ENCODE measurements at places on chromosomes 3 and 15.

GRCh38 chr15:90191794-90192509 lies 9.2 kb upstream of the SEMA4B start:
- peak; percentile 91 for DNase-seq

- no peak for DNase-seq
Measured at GRCh38 chr3:40780925-40781406, 256.2 kb downstream of the ZNF621 start.

DNA sequence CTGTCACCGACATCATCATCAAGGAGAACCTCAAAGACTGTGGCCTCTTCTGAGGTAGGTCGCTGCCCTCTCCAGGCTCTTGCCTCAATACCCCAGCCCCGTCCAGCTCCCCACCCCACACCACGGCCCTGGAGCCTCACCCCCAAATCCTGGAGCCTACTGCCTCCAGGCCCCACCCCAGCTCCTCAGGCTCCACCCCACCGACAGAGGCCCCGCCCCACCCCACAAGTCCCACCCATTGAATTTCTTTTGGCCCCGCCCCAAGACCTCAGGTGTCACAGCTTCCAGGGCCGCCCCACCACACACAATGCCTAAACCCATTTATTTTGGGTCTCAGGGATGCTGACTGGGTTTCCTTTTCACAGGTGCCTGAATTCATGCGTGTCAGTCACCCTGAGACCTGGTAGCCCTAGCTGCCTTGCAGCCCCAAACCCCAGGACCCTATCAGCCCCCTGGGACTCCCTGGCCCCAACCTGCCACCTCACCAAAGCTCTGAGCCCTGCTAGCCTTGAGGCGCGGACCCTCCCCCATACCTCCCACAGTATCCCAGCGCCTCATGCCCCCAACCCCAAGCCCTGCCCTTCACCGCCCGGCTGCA lies 3.6 kb downstream of the GNAT1 start:
- DNase-seq = no peak

DNA sequence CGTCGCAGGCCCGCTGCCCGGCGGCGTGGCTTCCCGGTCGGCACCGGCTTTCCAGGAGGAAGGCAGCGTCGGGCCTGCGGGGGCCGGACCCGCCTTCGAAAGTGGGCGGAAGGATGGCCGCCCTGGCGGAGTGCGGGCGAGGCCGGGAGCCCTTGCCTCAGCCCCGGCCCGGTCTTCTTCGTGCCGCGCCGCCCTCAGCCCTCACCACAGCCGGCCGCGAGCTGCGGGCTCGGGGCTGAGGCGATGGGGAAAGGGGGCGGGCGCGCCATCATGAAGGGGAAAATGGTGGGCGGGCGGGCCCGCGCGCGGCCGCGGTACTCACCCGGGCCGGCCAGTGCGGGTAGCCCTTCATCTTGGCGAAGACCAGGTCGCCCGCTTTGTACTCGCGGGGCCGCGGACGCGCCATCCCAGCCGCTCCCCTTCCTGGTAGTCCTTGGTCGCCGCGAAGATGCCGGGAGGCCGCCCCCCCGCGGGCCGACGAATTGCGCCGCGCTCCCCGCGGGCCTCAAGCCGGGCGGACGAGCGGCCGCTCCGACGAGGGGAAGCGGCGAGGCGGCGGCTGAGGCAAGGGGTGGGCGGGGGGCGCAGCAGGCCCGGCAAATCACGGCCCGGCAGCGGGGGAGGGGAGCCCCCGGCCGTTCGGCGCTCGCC lies 489 bp downstream of the HDGFL3 start:
- peak; percentile 14 for DNase-seq

- DNase-seq = no peak
Measured at GRCh38 chr3:15964605-15965442, 167.0 kb upstream of the ANKRD28 start.

GRCh38 chr15:61528581-61528910 lies 299.4 kb upstream of the RORA start:
- no peak for DNase-seq

- no peak for DNase-seq
Measured at GRCh38 chr15:61119556-61119955, 109.5 kb downstream of the RORA start.

DNA sequence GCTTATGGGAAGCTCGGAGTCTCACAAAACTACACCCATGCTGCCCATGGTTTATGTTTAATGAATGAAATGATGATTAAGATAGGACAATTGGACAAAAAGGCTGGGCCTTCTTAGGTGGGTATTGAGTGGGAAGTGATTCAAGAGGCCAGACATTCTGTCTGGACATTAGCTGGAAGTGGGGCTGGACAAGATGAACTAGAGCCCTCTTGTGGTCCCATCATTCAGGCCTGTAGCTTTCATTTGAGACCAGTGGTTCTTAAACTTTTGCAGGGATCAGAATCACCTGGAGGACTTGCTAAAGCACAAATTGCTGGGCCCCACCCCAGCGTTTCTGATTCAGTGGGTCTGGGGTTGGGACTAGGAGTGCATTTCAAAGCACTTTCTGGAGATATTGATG lies 290.4 kb upstream of the CTDSPL start:
- DNase-seq = no peak

DNA sequence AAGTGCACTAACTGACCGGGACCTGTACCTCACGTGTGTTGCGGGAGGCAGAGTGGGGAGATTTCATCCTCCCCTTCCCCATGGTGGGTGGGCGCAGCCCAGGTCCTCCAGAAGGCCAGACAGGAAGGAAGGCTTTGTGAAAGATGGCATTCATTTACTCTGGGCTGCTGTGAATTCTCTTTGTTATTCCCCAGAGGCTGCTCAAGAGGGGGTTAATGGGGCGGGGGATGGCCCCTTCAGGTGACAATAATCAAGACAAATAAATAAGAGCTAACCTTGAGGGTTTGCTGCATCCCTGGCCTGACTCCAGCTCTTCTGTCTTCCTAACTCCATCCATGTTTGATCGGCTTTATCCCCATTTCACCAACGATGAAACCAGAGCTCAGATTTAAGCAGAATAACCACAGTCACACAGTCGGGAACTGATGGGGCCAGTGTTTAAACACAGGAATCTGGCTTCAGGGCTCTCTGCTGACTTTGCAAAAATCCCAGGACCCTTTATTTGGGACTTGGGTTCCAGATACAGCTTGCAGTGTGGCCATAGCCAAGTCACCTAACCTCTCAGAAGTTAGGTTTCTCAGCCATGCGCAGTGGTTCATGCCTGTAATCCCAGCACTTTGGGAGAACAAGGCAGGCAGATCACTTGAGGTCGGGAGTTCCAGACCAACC lies 16.5 kb downstream of the PIF1 start:
- no peak for DNase-seq

DNA sequence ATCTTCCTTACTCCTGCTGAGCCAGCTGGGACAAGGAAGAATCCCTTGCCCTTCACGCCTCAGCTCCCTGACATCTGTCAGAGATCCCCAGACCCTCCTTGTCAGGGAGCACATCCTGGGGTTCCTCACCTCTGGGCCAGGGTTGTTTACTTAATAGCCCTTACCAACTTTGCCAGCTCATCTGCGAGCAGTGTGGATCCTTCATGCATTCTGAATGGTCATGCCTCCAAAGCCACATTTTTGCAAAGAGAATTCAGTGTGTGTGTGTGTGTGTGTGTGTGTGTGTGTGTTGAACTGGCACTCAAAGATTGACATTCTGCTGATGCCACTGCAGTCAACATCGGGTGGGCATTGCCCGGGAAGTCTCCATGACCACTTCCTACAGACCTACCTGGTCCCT lies 112.6 kb downstream of the SLC49A4 start:
- DNase-seq = no peak

DNA sequence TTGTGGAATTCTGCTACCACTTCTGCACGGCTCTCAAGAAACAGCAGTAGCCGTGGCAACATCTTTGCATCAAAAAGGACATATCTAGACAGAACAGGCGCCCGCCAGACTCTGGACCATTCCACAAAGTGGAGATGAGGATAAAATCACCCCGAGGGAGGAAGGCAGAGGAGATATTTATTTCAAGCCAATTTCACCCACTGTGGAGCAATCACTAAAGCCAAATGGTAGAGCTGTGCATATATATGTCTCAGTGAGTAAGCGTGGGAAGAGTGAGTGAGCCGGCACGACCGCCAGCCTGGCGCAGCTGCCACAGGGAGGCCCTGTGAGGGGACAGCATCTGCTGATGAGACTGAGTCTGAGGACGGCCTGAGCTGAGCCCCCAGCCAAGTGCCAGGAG lies 111.3 kb downstream of the MEGF11 start:
- DNase-seq = no peak

- no peak for DNase-seq
Measured at GRCh38 chr15:73249499-73249898, 119.3 kb downstream of the HCN4 start.

GRCh38 chr3:42262525-42262924 lies 3.5 kb downstream of the CCK start:
- DNase-seq = no peak

DNA sequence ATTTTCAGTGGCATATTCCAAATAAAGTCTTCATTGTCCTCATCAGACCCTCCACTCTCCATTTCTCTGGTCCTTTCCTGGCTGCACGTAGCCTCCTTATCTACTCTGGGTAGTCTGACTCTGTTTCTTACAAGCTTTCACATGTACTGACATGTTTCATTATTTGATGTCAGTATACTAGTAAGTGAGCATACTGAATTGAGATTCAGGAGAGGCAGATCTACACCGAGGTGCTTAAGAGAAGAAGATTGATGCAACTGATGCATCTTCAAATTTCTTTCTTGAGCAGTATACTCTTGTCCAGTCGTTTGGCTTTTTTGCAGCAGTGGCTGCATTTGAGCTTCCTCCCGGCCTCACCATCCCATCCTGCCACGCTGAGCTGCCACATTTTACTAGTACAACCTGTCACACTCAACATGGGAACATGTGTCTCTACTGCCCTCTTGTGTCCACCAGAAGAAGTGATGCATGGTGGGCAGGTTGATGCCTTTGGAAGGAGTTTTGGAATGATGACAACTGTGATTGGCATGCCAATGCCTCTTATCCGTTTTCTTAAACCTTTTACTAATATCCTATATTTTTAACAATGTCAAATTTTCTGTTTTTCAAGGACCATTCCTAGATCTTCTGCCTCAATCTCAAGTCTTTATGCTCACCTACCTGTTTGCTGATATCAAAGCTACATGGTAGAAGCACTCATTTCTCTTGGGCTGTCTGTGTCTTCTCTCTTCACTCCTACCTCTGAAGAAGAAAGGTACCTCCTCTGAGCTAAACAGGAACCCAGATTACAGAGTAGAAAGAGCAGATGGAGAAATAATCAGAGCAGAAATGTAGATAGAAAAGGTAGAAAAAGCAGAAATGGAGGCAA lies 38.7 kb downstream of the GUCA1C start:
- peak; percentile 70 for DNase-seq

DNA sequence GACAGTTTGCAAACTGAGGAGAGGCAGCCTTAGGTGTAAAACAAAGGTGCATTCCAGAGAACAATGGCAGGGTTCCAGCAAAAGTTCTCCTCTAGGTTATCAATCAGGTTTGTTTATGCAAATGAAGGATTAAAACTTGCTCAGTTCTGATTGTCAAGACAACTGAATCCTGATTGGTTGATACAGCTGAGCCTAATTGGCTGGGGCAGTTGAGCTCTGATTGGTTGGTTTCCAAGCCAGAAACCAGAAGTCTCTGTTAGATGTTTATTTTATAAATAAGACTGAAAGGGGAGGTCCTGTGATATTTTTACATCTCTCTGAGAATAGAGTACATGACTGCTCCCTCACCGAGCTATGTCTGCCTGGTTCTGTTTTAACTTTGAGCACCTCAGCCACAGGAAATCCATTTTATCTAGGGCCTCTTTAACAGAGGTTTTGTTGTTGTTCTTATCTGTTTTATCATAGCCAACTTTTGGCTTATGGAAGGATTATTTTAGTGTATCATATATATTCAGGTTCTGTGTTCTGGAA lies 37.8 kb downstream of the PPM1L start:
- no peak for DNase-seq

DNA sequence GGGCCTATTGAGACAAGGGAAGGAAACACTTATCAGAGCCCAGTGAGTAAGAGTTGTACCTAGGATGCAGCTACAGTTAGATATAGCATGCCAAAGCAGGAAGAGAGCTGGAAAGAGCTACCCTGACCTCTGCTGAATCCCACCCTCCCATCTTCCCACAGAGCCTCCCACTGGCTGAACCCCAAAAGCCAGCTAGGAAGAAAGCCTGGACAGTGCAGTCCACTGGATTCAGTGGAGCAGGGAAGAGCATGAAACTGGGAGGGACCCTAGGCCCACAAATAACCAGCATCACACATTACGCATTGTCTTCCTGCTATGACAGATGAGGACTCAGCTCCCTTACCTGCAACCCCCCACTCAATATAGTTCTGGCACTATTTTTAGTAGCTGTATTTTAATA lies 81.5 kb upstream of the AKAP13 start:
- no peak for DNase-seq

GRCh38 chr3:90253131-90253530 lies 1145.7 kb downstream of the EPHA3 start:
- no peak for DNase-seq

DNA sequence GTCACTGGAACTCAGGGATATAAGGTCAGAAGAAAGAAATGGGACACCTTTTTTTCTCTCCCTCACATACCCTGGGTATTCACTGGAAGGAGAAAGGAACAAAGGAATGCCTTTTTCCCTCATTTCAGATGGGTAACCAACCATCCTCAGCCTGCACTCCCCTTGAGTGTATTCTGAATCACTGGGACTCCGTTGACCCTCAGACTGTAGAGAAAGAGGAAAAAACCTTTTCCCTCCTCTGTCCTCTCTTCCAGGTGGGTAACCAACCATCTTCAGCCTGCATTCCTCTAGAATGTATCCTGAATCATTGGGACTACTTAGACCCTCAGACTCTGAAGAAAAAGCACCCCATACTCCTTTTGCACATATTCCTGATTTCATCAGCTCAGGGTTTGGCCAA lies 11.4 kb downstream of the PRR20G start:
- DNase-seq = no peak

- DNase-seq = no peak
Measured at GRCh38 chr3:7333125-7333524, 472.2 kb downstream of the GRM7 start.

- DNase-seq = no peak
Measured at GRCh38 chr3:41683666-41684350, 278.1 kb downstream of the ULK4 start.

DNA sequence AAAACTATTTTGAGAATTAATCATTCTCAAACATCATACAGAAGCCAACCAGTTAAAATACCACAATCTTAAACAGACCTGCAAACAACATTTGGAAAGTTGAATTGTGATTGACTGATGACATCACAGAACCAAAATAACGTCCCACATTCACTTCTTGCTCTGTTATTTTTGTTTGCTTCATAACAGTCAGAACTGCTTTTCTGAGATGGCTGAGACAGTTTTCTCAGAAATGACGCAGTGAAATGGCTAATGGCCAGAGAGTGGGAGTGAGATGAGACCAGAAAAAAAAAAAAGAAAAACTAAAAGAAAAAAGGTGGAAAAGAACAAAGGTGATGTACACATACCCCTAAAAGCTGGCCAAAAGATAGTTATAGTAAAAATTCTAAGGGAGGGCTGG lies 1061.2 kb downstream of the FHIT start:
- DNase-seq = no peak

GRCh38 chr15:71708741-71709140 lies 101.6 kb upstream of the NR2E3 start:
- no peak for DNase-seq

DNA sequence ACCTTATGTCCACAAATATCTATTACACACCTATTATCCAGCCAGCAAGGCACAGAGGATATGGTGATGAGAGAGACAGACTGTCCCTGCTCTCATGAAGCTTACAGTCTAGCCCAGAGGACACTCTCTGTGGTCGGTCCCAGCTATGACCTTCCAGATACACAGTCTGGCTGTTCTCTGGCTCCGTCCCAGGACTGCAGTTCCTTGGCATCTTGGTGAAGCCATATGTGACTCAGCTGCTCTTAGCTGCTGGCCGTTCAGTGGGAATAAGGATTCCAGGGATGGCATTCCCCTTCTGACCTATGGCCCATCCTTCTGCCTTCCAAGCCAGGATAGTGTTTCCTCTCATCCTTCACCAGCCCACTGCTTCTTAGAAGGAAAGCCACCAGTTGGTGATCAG lies 30.8 kb downstream of the MEX3B start:
- DNase-seq = no peak

All from NCI-H1436 (cell line).